Stimulated activated CD4-positive, alpha-beta T cell treated with anti-CD3 and anti-CD28 coated beads, Interleukin-1b, Interleukin-23, amount 100 ng/mL, for 1 hour (primary cell): ENCODE measurements at places on chromosomes 11 and 22.

GRCh38 chr11:111718859-111719258 lies 47.3 kb downstream of the PPP2R1B start:
- DNase-seq, result no peak

DNA sequence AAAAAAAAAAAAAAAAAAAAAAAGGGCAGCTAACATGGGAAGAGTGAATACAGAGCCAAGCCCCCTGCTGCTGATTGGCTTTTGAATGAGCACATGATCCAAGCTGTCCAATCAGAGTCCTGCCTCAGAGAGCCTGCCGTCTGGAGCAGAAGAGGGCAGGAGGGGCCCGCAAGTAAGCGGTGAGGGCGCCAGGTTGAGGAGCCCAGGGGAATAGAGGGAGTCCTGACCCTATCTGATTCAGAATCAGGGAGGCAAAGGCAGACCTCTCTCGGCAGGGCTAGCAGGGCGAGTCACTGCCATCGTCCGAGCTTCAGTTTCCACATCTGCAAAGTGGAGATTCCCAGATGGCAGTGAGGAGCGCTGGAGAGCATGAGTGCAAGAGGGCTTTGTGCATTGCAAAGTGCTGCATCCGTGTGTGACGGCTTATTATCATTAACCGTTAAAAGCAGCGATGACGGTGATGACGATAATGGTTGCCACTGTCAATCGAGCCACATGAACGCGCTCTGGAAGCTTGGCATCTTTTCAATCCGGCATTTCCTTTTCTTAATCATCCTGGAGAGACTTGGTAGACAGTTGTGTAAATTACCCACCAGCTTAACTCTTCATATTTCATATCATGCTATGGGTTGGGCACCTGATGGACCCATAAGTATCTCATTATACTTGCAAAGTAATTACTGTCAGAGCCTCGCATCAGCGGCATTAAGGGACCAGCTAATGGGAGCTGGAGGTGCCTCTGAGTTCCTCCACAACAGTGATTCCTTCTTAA lies 68.6 kb upstream of the ATXN10 start:
- no peak for DNase-seq

DNA sequence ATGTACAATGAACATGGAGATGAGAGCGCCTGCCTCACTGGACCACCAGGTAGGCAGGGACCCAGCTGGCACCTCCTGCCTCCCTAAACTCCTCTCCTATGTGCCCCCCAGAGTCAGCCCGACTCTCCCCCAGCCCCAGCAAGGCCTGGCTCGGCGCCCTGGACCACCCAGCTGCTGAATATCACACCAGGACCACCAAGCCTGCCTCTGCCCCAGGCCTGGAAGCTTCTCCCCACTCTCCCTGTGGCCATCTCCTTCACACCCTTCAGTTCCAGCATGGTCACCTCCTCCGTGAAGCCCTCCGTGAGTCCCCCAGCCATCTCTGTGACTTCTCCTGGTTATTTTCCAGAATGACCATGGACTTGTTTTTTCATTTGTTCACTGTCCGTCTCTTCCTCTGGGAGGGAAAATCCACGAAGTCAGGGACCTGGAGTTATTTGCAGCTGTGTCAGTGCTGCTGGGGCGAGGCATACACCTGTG lies 6.4 kb upstream of the LSP1 start:
- DNase-seq, result no peak

GRCh38 chr11:84833488-84834088 lies 793.6 kb downstream of the DLG2 start:
- DNase-seq, result no peak

DNA sequence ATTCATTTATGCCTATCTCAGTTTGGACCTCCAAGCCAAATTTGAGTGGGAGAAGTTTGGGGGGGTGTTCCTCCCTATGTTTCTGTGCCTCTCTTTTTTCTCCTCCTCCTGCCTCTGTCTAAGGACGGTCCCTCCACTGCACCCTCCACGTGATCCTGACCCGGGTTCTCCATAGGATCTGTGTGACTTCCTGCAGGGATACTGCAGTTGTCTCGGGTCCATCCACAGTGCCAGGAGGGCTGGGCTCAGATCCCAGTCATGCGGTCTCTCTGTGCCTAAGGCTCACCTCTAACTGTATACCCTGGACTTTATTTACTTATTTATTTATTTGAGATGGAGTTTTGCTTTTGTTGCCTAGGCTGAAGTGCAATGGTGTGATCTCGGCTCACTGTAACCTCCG lies 1354.5 kb downstream of the BRD1 start:
- no peak for DNase-seq

DNA sequence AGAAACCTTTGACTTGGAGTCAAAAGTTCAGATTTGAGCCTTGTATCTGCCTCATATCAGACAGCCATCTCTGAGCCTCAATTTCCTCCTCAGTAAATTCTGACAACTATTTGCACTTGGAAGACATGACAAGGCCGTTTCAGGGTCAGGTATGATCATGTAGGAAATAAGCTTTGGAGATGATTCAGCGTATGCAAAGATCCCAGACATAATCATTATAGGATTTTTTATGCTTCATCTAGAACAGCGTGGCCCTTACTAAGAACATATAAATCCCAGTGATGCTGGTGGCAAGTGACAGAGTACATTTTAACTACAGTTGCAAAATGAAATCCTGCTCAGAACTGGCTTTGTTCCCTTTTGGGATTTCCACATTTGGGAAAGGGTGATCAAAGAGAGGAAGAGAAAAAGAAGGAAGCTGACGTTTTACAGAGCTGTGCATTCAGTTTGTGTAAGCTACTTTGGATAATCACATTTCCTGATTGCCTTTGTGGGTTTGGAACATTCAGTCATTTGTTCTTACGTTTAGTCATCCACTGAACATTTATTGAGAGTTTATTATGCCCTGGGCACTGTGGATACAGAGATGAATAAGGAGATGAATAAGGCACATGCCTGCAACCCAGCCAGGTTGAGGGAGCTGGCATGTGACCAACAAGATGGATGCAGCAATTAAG lies 81.9 kb upstream of the HEPHL1 start:
- DNase-seq, result no peak

DNA sequence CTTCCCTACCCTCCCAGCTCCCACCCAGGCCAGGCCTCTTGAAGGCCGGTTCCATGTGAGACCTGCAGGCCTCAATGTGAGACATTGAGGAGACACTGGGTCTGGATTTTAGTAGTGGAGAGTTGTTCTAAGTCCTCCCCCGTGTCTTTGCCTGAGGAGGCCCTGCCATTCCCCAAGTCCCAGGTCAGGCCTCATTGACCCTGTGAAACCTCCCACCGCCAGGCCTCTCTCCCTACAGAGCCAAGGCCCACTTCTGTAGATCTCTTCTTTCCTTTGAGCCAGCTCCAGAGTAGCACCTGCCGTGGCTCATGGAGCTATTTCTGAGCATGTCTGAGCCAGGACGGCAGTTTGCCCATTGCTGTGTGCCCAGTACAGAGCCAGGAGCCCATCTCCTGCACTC lies 1419.6 kb downstream of the TBC1D22A start:
- no peak for DNase-seq

- no peak for DNase-seq
Observed at GRCh38 chr11:9562716-9563115, 10.8 kb upstream of the WEE1 start.

DNA sequence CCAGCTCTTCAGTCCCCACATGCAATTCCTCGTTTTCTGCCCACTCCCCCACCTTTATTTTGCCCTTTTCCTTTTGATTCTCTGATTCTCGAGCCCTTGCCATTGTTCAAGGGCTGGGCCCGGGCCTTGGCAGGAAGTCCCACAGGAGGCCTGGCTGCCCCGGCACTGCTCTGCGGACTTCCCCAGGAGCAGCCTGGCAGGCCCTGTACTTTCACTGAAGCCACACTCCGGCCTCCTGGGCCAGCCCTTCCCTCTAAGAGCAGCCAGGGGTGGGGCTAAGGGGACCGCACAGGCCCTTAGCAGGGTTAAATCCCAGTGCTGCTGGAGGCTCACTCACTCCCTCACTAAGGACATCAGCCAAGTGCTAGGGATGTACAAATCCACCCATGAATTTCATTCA lies 4.1 kb downstream of the LRRC32 start:
- DNase-seq, result no peak

GRCh38 chr22:44735518-44736428 lies 16.6 kb upstream of the ARHGAP8 start:
- DNase-seq, result peak; percentile 58

DNA sequence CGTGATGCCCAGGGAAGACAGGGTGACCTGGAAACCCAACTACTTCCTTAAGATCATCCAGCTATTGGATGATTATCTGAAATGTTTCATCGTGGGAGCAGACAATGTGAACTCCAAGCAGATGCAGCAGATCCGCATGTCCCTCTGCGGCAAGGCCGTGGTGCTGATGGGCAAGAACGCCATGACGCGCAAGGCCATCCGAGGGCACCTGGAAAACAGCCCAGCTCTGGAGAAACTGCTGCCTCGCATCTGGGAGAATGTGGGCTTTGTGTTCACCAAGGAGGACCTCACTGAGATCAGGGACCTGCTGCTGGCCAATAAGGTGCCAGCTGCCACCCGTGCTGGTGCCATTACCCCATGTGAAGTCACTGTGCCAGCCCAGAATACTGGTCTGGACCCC lies 43.5 kb upstream of the DAGLA start:
- DNase-seq, result no peak

GRCh38 chr11:65911682-65912568 lies 6.9 kb downstream of the C11orf68 start:
- no peak for DNase-seq

DNA sequence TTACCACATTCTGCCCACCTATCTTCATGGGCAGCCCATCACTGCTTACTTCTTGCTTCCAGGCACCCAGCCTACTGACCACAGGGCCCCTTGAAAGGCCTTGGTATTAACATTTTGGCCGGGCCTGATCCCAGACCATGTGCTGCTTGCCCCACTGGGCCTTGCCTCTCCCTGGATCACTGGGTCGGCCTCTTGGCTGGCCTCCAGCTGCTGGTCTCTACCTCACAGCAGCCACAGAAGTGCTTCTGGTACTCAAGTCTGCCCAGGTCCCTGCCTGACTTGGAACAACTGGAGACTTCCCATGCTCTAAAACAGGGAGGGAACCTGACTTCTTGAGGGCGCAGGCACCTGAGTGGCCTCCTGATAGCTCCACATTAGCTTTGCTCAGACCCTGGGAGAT lies 63.6 kb downstream of the THAP12 start:
- no peak for DNase-seq

DNA sequence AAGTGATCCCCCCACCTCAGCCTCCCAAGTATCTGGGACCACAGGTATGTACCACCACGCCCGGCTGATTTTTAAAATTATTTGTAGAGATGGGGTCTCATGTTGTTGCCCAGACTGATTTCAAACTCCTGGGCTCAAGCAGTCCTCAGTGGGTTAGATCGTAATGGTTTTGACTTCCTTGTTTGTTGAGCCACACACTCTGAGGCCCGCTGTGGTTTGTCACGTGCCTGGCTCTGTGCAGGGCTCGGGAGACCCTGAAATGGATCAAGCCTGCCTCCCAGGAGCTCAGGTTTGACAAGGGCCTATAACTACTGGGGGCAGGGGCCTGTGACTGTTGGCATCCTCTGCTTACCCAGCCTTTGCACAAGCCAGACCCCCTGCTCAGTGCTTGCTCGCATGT lies 68.1 kb downstream of the MPPED1 start:
- DNase-seq, result no peak

GRCh38 chr11:59783632-59784090 lies 26.9 kb downstream of the MRPL16 start:
- DNase-seq, result no peak

- DNase-seq, result no peak
Observed at GRCh38 chr22:46098525-46099475, 51.5 kb upstream of the PPARA start.

- DNase-seq, result no peak
Observed at GRCh38 chr11:60984636-60985035, 13.2 kb downstream of the CD6 start.
